ENCODE measurements at places on chromosomes 1 and 21.

- DNase-seq = no peak
Observed at GRCh38 chr1:94130851-94131595, 10.1 kb upstream of the ABCA4 start.

DNA sequence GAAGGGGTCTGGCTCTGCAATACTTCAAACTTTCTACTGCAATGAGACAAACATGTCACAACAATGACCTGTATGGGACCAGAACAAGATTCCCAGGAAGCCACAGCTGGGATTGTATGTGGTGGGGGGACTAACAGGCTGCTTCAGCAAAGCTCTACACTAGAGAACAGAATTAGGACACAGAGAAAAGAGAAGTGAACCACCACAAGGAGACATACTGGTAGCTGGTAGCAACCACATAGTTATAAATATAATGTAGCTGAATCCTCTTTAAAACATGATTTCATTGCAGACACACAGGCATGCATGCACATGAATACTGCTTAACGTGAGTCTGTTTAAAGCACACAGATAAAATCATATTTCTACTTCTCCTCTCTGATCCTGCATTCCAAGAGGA, 3.5 kb upstream of the ILDR2 start:
- no peak for DNase-seq

DNA sequence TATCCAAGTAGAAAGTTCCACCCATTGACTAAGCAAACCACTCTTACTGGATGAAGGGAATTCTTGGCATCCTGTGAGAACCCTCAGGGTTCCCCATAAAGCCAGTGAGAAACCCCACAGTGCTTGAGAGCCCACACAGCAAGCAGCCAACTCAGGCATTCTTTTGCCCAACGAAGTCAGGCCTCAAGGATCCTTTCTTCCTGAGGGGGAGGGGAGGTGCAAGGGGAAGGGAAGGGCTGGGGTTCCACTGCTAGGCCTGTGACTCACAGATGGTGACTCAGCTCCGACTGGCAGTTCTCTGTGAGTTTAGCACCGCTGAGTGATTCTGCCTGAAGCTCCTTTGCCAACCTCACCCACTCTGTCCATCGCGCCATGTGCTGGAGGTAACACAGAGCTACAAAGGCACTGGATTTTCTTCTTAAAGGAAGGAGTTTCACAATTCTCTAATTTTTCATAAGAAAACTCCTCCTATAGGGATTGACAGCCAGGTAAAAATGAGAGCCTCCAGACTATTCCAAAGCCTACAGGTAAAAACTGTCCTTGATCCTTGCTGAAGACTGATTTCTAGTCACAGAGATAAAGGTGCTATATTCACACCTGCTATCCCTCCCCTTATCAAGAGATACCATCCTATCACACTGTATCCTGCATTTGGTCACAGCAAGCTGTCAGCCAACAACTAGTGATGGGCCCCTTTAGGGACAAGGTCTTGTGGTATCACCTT, 4.8 kb downstream of the ENO1 start:
- DNase-seq = peak; percentile 83

GRCh38 chr1:92623187-92623778, 136.6 kb upstream of the GFI1 start:
- no peak for DNase-seq

GRCh38 chr1:70043804-70044203, 161.6 kb downstream of the LRRC40 start:
- DNase-seq = no peak

DNA sequence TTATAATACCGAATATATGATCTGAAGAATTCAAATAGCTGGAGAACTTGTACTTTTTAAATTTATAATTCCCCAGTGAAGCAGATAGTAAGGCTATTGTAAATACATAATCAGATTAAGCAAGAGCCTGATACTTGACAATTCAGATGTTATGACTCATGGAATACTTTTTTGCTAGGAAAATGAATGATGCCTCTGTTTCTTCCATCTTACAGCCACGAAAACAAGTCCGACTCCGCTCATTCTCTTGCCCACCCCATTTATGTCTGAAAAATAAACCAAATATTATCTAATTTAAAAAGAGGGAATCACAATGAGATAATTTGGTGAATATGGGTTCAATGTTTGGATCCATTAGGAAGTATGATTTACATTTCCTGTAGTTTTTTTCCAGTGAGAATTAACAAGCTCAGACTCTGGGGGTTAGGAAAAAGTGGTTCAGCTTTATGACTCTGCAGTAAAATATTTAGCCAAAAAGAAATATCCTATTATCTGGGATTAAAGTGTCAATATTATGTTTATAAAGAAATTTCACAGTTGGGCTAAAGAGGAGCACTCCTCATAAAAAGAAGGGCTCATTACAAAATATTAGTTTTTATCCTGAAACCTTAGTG, 50.4 kb upstream of the DAB1 start:
- no peak for DNase-seq

GRCh38 chr1:202270871-202271326, 70.8 kb downstream of the UBE2T start:
- no peak for DNase-seq

DNA sequence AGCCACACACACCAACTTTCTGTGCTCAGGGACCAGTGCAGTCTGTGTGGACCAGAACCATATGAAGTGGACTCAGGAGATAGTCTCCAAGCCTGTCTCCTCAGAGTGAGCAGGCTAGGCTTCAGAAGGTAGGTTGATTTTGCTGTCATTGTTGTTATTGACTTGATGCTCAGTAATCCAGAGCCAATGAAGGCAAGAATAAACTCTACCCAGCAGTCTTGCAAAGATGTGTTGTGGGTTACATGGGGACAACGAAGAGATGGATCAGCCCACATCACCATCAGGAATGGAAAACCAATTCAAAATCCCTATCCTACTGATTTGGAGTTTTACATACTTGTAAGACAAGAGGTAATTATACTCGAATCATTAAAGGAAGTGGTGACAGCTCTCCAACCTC, 37.4 kb downstream of the PHC2 start:
- no peak for DNase-seq
